ENCODE measurements at places on chromosomes 12 and 14. TPM values are rescaled to one million over a fixed set of nuclear protein-coding genes. Genes with fewer than 3 reads are reported as not detected.

The BRMS1L gene
- total RNA-seq = 14.2 TPM

The RAPGEF3 gene
- total RNA-seq = 34.8 TPM

The KRT83 gene
- total RNA-seq = not detected

The PTPRQ gene
- 0.27 TPM for total RNA-seq

The MORN3 gene
- not detected for total RNA-seq

The PIWIL1 gene
- not detected for total RNA-seq

The AQP2 gene
- not detected for total RNA-seq

The ASCL1 gene
- not detected for total RNA-seq

The SLC16A7 gene
- 134 TPM for total RNA-seq

The P2RX7 gene
- total RNA-seq = 1.6 TPM

- no peak for DNase-seq
Observed at GRCh38 chr14:64632056-64632455, 72.2 kb upstream of the PLEKHG3 start.

DNA sequence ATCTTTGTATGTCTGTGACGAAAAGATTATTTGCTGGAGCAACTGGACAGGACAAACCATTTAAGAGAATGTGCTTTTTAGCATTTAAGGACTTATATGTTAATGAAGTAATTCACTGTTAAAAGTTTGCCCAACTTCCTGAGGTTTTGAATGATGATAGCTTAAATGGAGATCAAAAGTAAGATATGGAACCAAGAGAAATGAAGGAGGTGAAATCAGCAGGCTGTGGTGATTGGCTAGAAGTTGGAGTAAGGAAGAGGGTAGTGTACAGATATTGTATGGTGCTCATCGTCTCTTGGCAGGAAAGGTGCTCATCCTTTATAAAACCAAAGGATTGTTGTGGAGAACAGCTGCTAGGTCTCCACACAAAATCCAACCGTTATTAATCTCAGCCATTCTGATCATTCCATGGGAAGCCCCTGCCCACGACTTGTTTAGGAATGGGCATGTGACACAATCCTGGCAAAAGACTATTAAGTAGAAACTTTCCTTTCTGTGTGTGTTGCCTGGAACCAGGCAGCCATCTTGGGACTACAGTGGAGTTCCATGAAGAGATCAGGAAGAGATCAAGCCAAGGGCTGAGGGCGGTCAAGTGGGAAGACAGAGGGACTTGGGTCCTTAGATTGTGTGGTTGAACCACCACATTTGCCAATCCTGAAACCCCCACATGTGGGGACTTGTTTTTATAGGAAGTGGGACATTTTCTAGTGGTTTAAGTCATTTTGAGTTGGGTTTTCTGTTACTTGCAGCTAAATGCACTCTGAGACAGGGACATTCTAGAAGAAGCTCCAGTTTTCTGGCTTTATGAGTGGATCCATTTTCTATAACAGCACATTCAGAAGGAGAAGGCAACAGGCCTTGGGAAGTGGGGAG, 56.8 kb upstream of the CHST11 start:
- DNase-seq = no peak

- DNase-seq = no peak
Observed at GRCh38 chr14:64644629-64645028, 59.6 kb upstream of the PLEKHG3 start.

DNA sequence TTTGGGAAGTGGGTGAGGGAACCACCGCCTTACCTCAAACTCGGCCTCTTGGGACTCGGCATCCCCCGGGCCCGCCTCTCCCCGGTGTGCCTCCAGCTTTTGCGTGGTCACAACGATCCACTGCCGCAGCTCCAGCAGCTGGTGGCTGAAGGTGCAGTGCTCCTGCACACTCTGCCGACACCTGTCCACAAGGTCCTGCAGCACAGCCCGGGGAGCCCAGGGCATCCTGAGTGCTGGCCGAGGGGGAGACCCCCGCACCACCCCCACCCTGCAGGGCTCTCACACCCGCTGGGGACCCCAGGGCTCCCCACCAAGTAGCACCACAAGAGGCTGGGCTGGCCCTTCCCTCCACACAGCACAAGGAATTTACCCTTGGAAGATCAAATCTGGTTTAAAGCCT, 76.6 kb downstream of the SYNE3 start:
- DNase-seq = no peak

GRCh38 chr12:56954057-56954957, 3.1 kb downstream of the RDH16 start:
- no peak for DNase-seq

DNA sequence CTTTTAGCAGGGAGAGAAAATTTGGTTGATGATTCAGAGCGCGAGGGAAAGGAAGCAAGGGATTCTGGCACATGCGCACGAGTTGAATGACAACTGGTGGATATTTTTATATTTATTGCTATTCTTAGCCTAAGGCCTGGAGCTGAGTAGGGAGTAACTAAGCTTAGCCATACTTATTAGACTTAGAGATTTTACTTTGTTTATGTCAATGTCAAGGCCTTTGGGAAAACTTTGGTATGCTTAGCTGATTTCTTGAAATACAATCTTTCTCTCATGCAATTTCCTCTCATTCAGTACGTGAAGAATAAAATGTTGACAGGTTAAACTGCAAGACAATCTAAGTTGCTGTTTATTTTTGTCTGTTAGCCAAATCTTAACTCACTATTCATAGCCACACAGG, 101.1 kb downstream of the CRADD start:
- DNase-seq = peak; percentile 60

GRCh38 chr14:101876555-101876938, 87.8 kb upstream of the DYNC1H1 start:
- peak; percentile 79 for DNase-seq

DNA sequence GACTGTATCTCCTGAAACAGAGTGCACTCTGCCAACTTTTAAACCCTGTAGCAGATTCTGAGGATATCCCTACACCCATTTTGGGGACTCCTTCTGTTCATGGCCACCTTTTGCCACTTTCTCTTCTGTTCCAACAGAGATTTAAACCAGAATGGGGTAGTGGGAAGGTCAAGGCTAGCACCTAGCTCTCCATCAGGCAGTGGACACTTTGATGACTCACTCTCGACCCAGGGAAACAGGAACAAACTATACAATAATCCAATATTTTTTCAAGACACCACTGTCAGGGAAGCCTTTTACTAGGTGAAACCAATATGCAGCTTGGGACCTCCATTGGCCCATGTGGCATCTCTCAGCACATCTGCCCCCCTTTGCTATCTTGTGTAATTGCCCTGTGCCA, 103.6 kb downstream of the DAAM1 start:
- no peak for DNase-seq

- no peak for DNase-seq
Observed at GRCh38 chr12:12582193-12582881, 19.7 kb upstream of the DUSP16 start.

- no peak for DNase-seq
Observed at GRCh38 chr14:87080146-87080545, 912.8 kb downstream of the GALC start.

GRCh38 chr14:53108292-53109104, 44.6 kb downstream of the DDHD1 start:
- DNase-seq = no peak

DNA sequence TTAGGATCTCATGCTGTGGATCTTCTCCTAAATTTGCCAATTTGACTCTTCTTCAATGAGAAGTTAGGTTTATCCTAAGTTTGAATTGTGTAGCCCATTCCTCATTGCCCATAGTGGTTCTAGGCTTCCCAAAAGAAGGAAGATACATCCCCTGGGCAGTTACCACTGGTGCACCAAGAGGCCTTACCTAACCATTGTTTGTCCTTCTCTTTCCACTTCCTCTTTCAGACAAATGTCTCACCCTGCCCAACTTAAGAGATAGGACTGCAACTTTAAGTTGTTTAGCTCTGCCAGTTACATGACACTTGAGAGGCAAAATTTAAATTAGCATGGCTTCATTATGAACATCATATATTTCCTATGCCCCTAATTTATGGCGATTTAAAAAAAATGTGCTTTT, 9.4 kb upstream of the KCNH3 start:
- DNase-seq = no peak

- no peak for DNase-seq
Observed at GRCh38 chr14:22978981-22979671, 3.2 kb downstream of the AJUBA start.

DNA sequence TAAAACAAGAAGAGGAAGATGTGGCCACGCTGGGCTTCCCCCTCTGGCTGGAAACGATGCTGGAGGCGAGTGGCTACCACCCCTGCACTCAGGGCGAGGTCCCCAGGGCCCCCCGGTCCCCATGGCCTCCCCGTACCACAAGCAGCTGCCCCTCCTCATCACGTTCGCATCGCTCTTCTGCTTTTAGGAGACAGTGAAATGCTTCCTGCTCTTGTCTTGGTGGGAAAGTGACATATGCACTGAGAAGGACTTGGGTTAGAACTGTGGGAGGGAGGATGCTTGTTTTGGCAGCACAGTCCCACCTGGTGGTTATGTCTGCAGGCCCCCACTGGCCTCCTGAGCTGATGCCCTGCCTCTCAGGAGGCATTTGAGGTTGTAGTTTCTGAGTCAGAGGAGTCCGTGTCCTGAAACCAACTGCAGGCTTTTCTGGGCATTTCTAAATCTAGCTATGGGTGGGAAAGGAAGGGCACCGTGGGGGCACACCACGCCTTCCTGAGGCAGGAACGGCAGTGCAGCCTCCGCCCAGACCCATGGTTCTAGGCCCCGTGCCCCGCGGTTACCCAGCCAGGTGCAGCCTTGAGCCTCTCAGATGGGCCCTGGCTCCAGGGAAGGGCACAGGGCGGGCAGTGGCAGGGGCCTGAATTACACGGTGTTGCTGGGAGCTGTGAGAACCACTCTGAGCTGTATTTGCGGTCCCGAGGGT, 139.3 kb downstream of the ADGRD1 start:
- no peak for DNase-seq

DNA sequence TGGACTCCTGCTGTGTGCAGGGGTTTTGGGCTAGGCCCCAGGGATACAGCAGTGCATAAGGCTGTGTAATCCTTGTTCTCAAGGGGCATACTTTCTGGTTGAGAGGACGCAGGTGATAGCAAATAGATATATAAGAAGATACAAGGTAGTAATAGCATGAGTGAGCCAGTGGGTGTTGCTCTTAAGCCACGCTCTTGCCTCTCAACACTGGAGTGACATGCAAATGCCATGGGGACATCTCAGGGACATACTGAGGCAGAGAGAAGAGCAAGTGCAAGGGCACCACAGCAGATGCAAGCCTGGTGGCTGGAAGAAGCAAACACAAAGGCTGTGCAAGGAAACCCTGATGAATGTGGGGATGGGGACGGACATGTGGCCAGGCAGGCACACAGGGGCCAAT, 223.3 kb downstream of the CHST11 start:
- DNase-seq = no peak

- DNase-seq = no peak
Observed at GRCh38 chr12:65490250-65490649, 211.8 kb downstream of the MSRB3 start.

- DNase-seq = no peak
Observed at GRCh38 chr14:36279306-36280190, 40.9 kb downstream of the MBIP start.

- DNase-seq = no peak
Observed at GRCh38 chr12:127500512-127501035, 766.4 kb upstream of the TMEM132C start.

- DNase-seq = no peak
Observed at GRCh38 chr12:4587108-4587507, 25.1 kb downstream of the DYRK4 start.

- no peak for DNase-seq
Observed at GRCh38 chr12:87336814-87337336, 692.3 kb downstream of the C12orf50 start.

- DNase-seq = no peak
Observed at GRCh38 chr12:15620741-15621539, 168.2 kb downstream of the EPS8 start.

DNA sequence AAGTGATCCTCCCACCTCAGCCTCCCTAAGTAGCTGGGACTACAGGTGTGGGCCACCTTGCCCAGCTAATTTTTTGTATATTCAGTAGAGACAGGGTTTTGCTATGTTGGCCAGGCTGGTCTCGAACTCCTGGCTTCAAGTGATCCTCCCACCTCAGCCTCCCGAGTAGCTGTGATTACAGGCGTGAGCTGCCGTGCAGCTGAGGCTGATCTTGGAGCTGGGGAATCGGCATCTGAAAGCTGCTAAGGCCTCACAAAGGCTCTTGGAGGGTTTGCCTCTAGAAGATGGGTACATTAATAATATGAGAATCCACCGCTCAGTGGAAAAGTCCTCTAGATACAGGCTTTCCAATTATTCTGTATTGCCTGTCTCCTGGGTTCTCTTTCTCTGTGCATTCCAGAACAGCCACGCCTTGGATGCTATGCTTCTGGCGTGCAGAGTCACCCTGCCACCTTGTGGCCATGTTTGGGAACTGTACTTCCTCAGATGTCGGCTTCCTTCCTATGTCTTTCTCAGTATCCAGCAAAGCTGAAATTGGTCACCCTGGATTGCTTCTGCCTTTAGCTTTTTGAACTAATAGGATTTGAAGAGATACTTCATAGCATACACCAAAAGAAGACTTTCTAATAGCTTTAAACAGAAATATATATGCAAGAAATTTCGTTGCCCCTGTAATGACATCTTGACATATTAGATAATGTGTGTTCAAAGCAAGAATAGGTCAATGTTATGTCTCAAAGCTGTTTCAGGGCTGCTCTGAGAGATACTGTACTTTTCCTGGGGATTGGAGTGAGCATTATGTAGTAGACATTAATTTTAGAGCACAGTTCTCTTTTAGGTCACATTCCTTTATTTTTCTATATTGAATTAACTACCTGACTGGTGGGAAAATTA, 75.4 kb downstream of the SNAPC1 start:
- DNase-seq = peak; percentile 69

GRCh38 chr12:98998697-98999299, 353.7 kb downstream of the APAF1 start:
- no peak for DNase-seq

DNA sequence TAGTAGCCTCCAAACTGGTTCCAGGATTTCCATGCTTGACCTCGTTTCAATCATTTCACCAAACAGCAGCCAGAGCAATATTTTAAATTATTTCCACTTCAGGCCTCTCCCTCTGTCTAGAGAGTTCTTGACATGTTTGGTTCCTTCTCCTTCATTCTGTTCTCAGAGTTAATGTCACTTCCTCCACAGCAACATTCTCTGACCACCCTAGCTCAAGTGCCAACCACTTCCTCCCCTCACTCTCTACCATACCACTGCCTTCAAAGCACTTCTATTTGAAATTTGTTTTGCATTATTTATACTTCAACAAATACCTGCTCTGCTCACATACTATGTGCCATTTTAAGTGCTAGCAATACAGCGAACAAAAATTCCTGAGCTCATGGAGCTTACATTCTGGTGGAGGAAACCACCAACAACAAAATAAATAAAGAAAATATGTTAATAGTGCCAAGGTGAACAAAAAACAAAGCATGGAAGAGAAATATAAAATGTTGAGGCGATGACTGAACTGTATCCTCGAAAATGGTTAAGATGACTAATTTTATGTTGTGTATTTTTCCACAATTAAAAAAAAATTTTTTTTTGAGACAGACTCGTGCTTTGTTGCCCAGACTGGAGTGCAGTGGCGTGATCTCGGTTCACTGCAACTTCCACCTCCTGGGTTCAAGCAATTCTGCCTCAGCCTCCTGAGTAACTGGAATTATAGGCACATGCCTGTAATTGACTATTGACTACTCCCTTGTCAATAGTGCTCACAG, 17.3 kb downstream of the BAZ1A start:
- DNase-seq = no peak

GRCh38 chr12:75642226-75642625, 130.8 kb upstream of the KRR1 start:
- DNase-seq = no peak

- no peak for DNase-seq
Observed at GRCh38 chr14:76958980-76959710, 69.4 kb downstream of the IRF2BPL start.

- no peak for DNase-seq
Observed at GRCh38 chr14:70213721-70214282, 25.1 kb upstream of the SLC8A3 start.

- DNase-seq = no peak
Observed at GRCh38 chr12:20653871-20654270, 41.3 kb upstream of the SLCO1C1 start.

Measured in left ventricle myocardium inferior (tissue), 1 donor.